Stimulated activated CD8-positive, alpha-beta memory T cell treated with anti-CD3 and anti-CD28 coated beads, Interleukin-4, amount 100 ng/mL, for 1 hour (primary cell): ENCODE measurements at places on chromosomes 4 and X.

GRCh38 chr4:1209821-1210220 is 37.4 kb upstream of the SPON2 start:
- DNase-seq, result no peak

- no peak for DNase-seq
Measured at GRCh38 chrX:119238557-119238956, 2.5 kb downstream of the PGRMC1 start.

- DNase-seq, result no peak
Measured at GRCh38 chr4:57448452-57448851, 338.3 kb upstream of the IGFBP7 start.

DNA sequence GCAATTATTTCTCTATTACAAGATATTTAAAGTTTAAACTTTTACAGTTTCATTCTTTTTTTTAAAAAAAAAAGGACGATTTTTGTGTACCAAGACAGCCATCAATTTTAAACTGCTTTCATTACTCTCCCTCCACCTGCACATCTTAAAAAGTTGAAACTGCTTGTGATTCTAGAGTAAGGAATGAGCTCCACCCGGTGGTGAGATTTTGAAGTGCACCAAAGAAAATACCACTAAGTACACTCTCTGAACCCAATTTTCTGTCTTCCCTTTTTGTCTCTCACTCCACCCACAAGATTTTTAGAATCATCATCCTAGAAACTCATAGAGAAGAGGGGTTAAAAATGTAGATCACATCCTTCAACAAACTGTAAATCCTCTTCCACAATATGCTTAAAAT is 91.3 kb upstream of the WDR44 start:
- peak; percentile 2 for DNase-seq

DNA sequence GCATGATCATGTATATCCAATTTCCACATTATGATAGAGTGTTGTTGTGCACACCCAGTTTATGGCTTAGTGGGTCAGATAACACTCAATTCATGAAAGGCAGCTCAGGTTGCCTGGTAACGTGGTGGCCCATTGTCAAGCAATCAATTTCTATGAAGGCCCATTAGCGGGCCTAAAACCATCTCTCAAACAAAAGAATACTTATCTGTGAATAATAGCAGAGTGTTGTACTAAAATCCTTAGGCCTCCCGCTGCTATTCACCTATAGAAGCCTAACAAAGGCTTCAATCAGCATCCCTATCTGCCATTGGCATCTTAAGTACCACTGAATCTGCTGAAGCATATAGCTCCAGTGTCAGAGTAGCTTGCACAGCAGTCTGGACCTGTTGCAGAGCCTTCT is 849.6 kb upstream of the POU3F4 start:
- DNase-seq, result no peak

GRCh38 chrX:104324461-104325212 is 69.9 kb upstream of the ESX1 start:
- no peak for DNase-seq

DNA sequence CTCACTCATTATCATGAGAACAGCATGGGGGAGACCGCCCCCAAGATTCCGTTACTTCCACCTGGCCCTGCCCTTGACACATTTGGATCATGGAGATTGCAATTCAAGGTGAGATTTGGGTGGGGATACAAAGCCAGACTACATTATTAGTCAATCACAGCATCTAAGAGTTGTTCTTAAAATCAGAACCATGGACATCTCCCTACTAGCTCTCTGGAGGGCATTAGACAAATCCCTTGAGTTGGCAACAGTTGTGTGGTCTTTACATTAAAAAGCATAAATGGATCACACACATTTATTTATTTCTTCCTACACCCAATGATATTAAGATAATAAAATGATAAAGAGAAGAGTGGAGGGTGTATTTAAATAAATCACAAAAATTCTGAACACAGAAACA is 262.8 kb upstream of the VCX start:
- DNase-seq, result no peak

- no peak for DNase-seq
Measured at GRCh38 chrX:31318866-31319265, 247.0 kb upstream of the FTHL17 start.

GRCh38 chrX:15334561-15334960 is 762 bp downstream of the PIGA start:
- no peak for DNase-seq

DNA sequence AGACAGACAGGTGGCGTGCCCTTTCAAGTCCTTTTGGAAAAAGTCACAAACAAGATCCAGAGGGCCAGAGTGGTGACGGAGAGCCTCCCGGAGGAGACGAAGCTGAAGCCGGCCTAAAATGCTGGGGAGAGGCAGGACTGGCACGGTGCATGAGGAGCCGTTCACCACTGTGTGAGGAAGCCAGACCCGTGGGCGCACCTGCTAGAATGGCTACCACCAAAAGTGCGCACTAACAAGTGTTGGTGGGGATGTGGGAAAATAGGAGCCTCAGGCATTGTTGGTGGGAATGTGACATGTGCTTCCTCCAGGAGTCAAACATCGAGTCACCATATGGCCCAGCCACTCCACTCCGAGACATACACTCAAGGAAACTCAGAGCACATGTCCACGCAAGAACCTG is 67.4 kb upstream of the HELT start:
- DNase-seq, result no peak

- no peak for DNase-seq
Measured at GRCh38 chrX:84078991-84079390, 109.0 kb downstream of the RPS6KA6 start.

DNA sequence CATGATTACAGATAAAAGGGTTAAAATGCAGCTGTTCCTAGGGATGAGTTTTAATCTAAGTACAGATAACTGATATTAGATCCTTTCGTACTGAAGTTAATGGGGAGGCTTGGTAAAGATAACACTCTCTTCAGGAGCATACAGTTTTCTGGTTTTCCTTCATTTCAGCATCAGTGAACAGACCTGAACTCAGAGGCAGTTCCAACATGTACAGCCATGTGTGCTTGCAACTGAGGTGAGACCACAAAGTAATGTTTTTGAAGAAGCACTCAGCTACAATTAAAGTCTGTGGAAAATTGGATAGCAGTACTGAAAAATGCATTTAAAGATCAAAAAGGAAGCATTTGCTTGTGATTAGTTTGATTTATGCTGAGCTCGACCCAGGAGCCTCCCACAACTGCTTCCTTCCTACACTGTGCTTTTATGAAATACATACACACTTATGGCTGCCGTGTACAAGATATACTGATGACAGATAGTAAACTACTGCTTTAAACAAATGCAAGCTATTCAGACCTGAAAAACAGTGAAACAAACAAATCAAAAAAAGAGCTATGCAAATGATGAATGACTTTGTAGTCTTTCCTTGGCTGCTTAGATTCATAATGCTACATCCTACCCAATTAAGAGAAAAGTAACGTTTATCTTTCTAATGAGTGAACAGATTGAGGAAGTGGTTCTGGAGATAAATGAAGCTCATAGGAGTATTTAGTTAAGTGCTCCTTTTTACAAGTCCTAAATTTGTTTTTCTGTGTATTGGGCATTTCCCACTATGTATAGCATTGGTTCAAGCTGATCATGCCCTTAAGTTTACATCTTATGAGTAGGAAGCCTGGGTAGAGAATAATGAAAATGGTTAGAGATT is 68.4 kb downstream of the PDLIM5 start:
- DNase-seq, result no peak

GRCh38 chrX:11172415-11172814 is 61.3 kb downstream of the HCCS start:
- DNase-seq, result no peak

- no peak for DNase-seq
Measured at GRCh38 chrX:132831336-132831973, 127.0 kb downstream of the HS6ST2 start.

- no peak for DNase-seq
Measured at GRCh38 chr4:57132743-57133137, 22.6 kb upstream of the IGFBP7 start.

- no peak for DNase-seq
Measured at GRCh38 chrX:147875866-147876596, 35.7 kb upstream of the FMR1 start.

- no peak for DNase-seq
Measured at GRCh38 chr4:169665046-169665737, 44.8 kb downstream of the CLCN3 start.

DNA sequence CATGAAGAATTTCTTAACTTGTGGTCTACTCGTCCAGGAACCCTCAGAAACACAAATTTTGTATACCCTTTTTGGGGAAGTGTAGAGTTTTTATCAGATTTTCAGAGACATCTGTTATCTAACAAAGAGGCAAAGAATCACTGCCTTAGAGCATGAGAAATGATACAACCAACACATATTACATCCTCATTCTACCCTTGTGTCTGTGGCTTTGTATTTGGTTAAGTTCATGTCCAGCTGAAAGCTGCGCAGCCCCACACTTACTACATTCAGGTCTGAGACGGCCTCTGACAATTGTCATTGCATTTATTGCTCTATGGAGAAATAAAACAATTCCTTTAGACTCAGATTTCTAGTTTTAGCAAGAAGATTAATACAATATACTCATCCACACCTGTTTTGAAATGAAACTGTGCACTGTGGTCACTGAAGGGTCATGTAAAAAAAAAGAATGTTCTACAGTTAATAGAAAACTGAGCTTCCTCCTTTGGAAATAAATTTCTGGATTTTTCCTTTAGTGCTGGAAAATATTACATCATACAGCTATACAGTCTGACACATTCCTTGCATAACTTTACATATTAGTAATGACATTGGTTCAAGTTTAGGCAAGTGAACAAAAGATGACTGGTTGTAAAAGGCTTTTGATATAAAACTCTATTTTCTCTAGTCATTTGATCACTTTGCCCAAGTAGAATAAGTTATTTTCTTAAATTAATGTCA is 39.8 kb downstream of the GLRB start:
- no peak for DNase-seq

DNA sequence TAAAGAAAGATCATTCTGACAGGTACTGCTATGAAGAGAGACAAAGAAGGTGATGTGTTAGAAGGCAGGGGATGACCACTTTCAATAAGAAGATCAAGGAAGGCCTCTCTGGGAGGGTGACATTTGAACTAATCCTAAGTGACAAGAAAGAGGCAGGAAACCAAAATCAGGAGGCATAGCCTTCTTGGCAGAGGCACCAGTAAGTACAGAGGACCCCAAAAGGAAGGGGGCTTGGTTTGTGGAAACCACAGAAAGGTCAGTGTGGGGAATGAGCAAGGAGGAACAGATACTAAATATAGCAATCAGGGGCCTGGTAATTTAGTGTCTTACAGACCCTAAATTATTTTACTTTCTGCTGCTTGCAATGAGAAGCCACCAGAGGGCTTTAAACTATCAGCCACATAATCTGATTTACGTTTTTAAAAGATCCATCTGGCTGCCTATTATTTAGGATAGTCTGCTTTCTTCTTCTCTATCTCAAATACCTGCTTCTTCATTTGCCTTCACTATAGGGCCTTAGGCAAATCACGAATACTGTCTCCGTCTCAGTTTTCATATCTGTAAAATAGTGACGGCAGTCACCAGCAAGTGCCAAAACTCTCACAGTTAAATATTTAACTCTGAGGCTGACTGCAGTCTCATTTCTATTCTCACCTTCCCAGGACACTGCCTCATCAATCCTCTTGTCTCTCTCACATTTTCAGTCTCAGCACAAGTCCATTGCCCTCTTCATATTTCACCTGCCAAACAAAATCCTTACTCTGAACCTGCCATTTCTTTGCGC is 16.7 kb downstream of the NR3C2 start:
- no peak for DNase-seq

GRCh38 chr4:131052646-131053045 is 1956.7 kb downstream of the C4orf33 start:
- DNase-seq, result no peak

DNA sequence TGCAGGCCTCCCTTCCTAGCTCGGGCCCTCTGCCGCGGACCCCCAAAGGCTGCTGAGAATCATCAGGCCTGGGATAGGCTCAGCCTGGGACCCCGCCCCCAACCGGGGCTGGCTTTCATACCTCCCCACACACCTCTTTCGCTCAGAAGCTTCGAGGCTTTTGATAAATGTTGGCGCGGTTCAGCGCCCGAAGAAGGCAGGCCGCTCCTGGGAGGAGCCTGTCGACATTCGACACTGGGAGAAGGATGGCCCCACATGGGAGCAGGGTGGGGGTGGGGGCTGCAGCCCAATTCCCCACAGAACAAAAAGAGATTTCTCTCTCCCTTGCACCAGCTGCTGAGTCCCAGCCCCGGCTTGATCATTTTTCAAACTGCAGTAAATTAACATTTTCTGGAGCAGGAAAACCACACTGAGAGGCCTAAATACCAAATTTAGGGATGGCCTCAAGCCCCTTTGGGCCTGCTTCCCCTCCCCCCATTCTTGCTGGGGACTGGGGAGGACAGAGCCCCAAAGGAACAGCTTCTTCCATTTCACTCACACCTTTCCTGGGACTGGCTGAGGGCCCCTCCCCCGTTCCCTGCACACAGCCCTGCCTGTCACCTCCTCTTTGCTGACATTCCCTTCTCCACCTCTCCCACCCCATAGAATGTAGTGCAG is 112.9 kb upstream of the PJA1 start:
- no peak for DNase-seq

- DNase-seq, result no peak
Measured at GRCh38 chr4:109067508-109068235, 234.8 kb downstream of the COL25A1 start.

GRCh38 chrX:155056877-155057792 is 13.8 kb downstream of the CMC4 start:
- DNase-seq, result no peak

- DNase-seq, result no peak
Measured at GRCh38 chr4:141339966-141340365, 119.3 kb downstream of the ZNF330 start.

GRCh38 chr4:178026999-178027398 is 584.8 kb upstream of the AGA start:
- no peak for DNase-seq

DNA sequence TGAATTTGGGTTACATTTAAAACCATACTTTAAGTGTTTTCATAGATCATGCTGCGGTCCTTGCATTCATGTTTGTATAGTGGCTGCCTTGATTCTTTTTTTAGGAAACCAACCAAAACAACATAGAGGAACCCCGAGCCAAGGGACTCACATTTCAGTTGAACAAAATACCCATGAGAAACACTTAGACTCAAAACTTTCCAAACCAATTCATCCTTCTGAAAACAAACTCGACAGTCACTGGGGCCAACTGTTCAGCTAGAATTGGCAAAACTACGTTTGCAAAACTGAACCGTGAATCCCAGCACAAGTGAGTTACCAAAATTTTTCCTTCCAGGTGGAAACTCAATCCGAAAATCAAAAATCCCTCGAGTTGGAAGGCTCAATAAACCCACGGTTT is 1.4 kb downstream of the ADGRA3 start:
- DNase-seq, result no peak

DNA sequence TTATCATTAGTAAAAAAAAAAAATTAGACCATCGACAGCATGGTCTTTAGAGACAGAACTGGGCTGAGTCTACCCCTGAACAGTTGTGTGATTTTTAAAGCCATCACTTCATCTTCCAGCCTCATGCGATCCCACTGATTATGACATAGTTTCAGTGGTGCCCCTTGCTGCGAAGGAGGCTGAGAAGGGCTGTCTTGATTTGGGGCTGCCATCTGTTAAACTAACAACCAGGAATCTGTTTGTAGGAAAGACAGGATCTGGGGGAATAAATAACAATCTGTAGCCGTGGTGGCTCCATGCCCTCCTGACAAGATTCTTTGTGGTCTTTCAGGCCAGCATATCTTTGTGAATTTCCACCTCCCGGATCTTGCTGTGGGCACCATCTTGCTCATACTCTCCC is 17.1 kb downstream of the SLC34A2 start:
- no peak for DNase-seq

GRCh38 chrX:37830371-37830770 is 17.0 kb downstream of the DYNLT3 start:
- DNase-seq, result no peak
